ENCODE measurements at places on chromosomes 4 and X.

GRCh38 chrX:46376246-46376885, 168.9 kb downstream of the ZNF674 start:
- DNase-seq, result peak; percentile 49

DNA sequence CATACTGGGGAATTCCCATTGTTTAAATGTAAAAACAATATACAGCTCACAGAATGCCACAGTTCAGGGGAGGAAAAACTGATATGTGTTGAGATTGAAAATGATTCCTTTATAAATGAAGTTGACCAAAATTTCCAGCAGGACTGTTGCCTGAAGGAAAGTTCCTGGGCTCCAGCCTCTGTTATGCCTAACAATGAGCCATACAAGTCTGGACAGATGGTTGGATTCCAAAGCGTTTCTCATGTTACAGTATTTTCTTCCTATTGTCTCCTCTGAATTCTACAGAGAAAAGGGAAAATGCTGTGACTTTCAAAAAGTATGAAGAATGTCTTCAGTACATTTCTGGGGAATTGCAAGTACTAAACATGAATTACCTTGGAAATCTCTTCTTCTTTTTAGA, 73.3 kb downstream of the ALPK1 start:
- DNase-seq, result no peak

- DNase-seq, result no peak
Measured at GRCh38 chr4:141643557-141643956, 7.2 kb downstream of the IL15 start.

GRCh38 chr4:92551616-92552015, 247.8 kb downstream of the GRID2 start:
- DNase-seq, result no peak

GRCh38 chr4:86220121-86220520, 139.7 kb downstream of the MAPK10 start:
- DNase-seq, result no peak

GRCh38 chrX:7108030-7108429, 39.5 kb upstream of the STS start:
- DNase-seq, result no peak

DNA sequence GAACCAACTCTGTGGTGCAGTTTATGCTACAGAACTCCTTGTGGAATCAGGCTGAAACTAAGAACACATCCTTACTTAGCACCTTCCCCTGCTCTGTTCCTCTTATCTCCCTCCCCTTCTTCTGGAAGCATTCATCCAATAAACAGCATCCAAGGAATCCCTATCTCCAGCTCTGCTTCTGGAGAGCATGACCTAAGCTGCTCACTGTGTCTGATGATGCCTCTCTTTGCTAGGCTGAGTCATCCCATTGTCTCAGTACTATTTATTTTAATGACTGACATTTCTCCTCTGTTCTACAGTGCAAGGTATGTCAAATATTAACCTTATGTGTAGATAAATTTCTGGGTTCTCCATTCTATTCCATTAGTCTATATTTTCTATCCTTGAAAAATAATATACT, 71.2 kb downstream of the BEND2 start:
- no peak for DNase-seq

DNA sequence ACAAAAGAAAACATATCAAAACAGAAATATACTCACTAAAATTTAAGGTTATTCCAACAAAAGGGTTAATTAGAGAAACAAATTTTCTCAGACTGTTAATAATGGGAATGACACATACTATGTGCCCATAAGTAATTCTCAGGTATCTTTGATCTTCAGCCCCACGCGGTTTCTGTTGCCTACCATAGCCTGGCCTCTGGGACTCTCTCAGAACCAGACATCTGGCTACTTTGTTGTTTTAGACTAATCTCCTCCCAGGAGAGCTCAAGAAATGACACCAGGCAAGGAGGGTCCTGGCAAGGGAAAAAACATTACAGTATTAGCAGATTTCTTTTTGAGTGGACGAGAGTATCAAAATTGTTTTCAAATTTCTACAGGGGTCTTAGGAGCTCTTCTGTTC, 43.7 kb downstream of the SLC10A7 start:
- no peak for DNase-seq

DNA sequence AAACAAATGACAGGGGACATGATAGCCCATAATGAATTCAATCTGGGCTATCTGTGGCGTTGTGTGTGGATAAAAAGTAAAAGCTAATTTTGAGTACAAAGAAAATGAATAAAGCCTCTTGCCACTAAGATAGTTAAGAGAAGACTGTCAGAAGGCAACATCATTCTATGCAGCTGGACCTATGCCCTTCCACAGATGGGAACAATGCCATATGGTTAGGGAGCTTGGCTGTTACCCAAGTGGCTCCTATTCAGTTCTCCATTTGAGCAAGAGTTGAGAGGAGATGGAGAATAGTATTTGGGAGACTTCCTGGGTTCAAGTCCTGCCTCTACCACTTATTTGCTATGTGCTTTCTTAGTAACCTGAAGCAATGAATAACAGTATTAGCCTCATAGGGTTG, 107.7 kb downstream of the ANXA3 start:
- DNase-seq, result no peak

DNA sequence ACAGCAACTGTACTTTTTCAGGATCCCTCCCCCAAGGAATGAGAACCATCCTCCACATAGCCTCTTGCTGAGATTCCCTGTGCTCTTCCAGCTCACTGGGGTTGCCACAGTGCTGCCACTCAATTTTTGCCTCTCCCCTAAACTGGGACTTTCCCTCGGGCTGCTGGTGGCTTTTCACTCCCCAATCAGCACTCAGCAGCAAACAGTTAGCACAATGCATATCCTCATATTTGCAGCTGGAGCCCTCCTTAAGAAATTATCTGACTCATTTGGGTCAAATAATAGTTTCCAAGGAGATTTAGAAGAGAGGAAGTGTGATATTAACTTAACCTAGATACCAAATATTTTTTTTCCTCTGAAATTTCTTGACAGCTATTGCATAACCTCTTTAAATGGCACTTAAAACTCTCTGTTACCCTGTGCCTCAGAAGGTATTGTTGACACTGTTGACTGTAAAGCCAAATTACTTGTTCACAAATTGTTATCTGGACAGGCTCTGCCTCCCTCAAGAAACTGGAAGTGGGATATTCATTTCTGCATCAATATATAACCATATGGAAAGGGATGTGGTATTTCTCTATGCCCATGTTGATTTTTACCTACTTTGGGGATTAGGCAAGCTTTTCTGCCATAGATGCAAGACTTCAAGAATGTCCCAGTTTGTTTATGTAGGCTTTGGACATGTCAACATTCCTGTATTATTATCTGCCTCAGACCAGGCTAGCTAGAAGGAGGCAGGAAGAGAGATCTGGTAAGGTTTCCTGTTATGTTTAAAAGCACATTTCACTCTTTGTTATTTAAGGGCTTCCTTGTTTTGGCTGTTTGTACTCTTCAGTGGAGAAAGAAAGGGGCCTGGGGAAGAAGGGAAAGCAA, 58.0 kb downstream of the SEPTIN11 start:
- peak; percentile 96 for DNase-seq

DNA sequence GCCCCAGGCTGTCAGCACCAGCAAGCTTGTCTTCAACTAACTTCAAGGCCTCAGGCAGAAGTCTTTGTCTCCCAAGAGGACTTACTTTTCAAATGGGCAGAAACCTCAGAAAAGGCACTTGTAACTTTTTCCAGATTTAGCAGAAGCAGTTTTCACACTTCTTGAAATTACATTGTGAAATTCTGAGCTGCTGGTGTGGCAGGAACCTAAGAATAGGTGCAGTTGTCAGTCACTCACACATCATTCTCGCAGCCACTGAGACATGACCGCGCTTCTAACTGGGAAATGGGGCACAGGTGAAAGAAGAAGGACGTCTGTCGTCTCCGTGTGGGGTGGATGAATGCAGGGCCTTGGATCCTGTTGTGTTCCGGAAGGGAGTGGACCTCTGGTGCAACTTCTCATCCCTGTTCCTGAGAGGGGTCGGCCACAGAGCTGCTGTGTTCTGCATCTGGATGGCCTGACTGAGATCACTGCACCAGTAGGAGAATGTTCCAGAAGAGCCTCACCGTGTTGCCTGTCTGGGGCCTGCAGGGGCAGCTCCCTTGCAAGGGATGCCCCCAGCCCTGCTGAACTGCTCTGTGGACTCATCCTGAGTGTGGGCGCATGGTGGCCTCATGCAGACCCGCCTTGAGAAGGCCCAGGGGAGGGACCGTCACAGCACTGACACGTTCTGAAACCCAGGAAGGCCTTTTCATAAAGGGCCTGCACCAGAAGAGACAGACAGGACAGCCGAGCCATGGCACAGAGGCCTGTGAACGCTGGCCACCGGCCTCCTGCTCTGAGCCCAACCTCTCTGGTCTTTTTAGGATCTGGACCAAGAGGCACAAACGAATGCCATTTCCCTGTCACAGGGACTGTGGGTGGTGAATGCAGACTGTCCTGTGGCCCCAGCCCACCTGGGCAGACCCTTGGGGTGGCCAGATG, 18.7 kb downstream of the NAT8L start:
- no peak for DNase-seq

GRCh38 chr4:108900018-108900580, 137.2 kb upstream of the ETNPPL start:
- DNase-seq, result no peak

GRCh38 chr4:123299212-123299691, 97.3 kb upstream of the SPRY1 start:
- no peak for DNase-seq

DNA sequence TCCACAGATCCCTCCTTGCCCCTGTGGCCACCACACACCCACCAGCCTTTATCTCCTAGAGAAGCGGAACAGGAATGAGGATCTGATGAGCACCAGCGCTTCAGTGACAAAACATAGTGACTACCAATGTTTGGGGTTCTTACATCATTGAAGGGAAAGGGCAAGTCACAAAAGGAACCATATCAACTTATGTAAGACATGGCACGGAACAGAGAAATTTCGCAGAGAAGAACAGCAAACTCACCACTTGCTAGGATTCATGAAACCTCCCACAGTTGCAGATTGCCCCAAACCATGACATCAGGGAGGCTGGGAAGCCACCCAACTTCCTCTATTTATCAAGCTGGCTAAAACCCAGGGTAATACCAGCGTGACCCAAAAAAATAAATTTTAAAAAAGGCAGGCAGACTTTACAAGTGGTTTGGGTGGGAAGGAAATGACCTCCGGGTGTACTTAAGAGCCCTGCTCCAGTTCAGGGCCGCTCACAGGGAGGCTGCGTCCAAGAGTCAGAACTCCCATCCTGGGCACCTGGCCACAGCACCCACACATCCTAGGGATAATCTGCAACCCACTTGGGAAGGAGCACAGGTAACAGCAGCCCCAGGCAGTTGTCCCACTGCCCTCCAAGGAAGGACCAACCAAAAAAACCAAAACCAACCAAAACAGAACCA, 36.0 kb downstream of the ADGRG2 start:
- DNase-seq, result peak; percentile 60

GRCh38 chr4:5082376-5082775, 31.1 kb downstream of the STK32B start:
- DNase-seq, result no peak

DNA sequence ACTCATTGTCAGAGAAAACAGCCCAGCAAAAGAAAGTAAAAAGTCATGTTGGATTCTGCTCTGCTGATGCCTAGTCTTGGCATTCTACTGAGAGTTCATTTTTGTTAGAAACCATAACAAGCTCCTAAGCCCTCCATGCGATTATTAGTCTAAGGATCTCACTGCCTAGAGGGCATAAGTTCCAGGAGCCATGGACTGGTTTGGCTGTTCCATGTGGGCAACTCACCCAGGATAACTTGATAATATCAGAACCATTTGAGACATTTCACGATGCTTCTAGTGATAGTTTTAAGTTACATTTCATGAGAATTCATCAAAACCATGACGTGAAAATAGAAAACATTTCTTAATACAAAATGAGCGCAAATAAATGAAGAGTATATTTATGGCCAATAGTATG, 376.8 kb upstream of the GALNT7 start:
- no peak for DNase-seq

DNA sequence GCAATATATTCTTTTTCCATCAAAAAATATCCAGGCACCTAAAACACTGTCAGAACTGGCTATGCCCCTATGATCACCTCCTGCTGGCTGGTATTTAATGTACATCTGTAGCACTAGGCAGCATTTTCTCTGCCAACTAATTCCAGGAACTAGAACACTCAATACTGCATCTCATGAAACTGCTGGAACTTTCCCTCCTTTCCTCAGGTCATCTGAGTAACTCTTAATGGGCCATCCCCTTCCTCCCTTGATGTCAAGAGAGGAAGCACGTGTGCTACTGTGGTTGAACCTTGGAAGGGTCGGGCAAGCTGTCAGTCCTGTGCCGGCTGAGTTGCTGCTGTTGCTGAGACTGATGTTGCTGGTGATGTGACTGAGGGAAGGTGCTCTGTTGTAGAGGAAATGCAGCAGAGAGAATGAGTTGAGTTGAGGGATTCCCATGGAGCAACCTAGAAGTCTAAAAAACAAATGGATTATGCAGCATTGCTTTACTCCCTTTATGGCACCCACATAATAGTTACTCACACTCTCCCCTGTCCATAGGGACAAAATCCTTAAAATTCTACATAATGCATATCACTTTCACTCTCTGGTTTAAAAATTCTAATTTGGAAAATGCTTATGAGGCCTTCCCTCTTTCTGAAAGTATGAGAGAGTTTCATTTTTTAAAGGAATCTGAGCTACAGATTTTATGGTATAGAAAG, 39.5 kb downstream of the TMEM165 start:
- DNase-seq, result peak; percentile 73

DNA sequence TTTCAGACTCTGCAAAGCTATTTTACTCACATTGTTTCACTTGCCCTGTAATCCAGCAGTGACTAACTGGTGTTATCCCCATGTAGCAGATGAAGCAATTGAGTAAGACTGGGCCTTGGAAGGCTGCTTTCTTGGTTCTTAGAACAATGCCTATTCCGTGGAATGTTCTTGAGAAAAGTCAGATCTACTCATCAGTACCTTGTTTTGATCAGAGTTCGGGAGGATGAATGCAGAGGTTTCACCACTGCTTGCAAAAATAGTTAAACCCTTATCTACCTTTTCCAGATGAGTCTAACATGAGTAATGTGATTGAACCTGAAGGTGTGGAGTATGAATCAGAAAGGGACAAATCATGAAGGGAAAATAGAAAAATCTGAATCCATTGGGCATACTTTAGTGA, 1.8 kb downstream of the MAOB start:
- DNase-seq, result no peak

GRCh38 chr4:73170518-73171198, 87.9 kb downstream of the ANKRD17 start:
- no peak for DNase-seq

DNA sequence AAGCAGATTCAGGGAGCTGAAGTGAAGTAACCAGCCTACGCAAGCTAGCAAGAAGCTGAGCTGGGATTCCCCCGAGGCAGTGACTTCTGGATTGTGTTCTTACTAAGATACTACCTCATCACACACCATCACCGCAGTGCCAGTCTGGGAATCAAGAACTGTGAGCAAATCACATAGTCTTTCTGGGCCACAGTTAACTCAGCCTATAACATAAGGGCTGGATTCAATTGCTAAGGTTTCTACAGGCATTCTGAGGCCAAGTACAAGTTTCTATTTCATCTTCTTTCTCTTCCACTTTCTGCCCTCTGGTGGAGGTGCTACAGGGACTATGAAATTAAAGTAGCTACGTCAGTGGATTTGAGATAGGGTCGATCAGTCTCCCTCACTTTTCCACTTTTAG, 1.4 kb upstream of the CORIN start:
- peak; percentile 38 for DNase-seq

- DNase-seq, result no peak
Measured at GRCh38 chr4:149120331-149121022, 678.3 kb upstream of the NR3C2 start.

GRCh38 chrX:13506574-13506973, 62.8 kb upstream of the EGFL6 start:
- peak; percentile 64 for DNase-seq

- DNase-seq, result peak; percentile 71
Measured at GRCh38 chr4:119103263-119103662, 32.4 kb upstream of the MYOZ2 start.

- no peak for DNase-seq
Measured at GRCh38 chr4:189832528-189832927, 108.1 kb upstream of the FRG1 start.
